Neural progenitor cell (in vitro differentiated cells): ENCODE measurements at places on chromosomes 13 and 19.

GRCh38 chr19:49761625-49762311 lies 1.3 kb downstream of the TSKS start:
- DNase-seq, result no peak

GRCh38 chr19:47406711-47407416 lies 12.5 kb downstream of the MEIS3 start:
- peak; percentile 90 for DNase-seq

GRCh38 chr19:45340232-45340898 lies at the start of gene KLC3:
KLC3 (plus strand) TSS chr19:45340750; CDS start chr19:45345542, 4,792 bp downstream.
- peak; percentile 76 for DNase-seq

DNA sequence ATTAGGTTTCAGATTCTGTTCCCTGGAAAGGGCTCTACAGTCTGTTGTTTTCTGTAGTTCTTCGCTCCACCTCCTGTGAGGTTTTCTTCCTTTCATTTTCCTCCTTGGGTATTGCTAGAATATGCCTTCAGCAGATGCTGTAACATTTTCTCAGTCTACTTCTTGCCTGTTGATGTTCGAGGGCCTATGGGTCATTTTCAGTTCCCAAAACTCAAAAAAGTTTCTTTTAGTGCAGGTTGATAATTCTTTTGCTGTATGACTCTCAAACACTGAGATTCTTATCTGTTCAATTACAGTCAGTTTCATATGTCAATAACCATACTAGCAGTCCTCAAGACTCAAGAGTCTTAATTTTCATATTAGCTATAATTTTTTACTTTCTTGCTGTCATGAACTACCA lies 268.3 kb downstream of the RFC3 start:
- no peak for DNase-seq

DNA sequence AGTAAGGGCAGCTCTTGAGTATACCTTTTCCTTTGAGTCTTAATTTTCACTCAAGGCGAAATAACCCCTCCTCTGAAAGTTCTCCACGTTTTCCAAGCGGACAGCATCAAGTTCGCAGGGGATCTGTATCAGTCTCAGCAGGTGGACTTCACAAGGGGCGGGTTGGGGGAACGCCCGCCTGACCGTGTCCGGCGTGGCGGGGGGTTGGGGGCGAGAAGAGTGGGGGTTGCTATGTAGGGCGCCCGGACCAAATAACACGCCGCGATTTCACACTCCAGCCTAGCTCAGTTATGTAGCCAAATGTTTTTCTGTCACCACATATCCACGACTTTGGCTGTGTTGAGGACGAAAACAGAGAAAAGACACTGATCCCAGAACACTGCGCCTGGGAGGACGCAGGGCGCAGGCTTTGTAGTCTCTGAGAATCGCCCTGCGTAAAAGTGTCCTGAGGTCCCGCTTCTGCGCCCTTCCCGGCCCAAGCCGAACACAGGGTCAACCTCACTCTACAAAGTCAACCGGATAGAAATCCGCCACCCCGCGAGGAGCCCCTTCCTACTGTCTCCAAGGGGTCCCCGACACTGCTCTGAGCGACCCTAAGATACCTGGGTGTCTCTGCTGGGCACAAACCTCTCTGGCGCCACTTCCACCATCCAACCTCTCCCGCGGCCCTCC lies 524 bp downstream of the RUBCNL start:
- DNase-seq, result peak; percentile 44

DNA sequence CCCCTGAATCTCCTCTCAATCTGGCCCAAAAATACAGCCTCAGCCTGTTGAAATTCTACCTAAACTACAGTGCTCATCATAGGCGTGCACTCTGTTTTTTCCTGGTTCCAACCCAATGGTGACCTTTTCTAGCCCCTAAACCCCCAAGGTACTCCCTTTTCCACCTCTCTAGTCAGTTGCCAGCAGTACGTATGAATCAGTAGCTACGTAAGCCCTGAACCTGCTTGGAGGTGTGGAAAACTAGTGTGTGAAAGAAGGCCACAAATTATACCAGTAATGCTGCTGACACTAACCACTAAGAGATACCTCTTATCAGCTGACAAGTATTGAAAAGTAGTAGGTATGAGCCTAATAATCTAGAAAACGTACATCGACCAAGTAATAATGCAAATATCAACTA lies 60.9 kb downstream of the FOXO1 start:
- DNase-seq, result no peak

GRCh38 chr19:10316229-10317044 lies 622 bp upstream of the FDX2 start:
- DNase-seq, result no peak
